ENCODE measurements at places on chromosomes 1 and 21.

DNA sequence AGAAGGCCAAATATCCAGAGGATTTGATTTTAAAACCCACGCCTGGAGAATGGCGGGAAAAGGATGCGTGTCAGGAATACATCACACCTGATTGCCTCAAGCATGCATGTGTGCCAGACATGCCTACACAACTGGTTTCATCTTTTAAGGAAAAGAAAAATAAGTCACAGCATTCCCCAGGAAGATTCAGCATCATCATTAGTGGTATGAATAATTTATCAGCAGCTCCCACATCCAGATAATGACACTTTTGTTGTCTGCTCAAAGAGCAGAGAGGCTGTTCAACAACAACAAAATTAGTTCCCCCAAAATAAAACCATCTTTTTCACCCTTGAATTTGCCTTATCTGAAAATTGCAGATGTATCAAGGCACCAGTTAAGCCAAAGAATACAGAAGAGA lies 328.6 kb upstream of the C1orf87 start:
- DNase-seq: no peak

DNA sequence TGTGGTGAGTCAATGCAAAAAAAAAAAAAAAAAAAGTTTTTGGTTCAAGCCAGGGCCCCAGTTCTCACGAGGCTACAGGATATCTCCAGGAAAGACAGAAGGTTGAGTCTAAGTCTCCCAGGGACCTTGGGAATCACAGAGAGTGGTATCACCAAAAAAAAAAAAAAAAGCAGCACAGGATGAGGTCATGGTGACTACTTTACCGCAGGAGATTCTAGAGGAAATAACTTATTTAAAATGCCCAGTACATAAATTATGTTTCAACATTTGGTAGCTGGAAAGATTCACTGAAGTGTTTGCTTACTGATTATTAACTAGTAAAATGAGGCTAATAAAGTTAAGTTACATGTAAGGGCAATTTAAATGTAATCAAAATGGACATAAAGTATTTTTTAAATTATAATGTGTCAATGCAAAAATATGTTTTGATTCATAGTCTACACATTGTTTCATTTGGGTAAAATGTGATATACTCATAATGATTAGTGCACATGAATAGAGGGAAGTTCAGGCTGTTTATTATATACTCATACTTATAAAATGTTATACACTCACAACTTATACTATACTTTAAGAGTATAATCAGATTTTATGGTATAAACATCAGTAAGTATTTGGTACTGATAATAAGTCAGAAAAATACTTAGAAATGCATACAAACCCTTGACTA lies 84.1 kb downstream of the PLPPR5 start:
- no peak for DNase-seq

DNA sequence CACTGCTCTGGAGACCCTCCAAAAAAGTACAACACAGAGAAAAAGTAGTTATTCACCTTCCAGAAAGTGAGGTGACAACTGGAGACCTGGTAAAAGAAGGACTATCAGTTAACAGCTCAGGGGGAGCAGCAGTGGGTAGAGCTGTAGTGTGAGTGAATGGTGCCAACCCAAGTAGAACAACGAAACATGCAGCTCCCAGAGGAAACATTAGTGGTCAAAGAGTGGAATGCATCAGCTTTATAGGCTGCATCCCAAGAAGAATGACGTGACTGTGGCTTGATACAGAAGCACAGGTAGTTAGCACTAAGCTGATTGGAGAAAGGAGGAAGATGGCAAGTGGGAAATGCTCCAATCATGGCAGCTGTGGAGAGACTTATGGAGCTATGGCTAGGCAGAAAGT lies 275.7 kb upstream of the CAMK1G start:
- DNase-seq: no peak

DNA sequence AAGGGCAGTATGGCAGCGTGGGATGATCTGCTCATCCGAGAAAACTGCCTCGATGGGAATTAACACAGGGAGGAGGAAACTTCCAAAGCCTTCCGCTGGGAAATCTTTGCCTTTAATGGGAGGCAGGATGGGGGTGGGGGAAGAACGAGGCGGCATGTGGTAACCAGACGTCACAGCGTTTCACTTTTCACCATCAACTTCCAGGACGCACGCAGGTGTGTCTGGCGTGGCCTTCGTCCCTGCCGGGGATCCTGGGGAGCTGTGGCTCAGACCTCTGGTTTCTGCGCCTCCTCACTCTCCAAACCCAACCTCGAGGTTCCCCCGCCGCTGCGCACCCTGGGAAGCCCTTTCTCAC lies 282 bp downstream of the RSPH1 start:
- no peak for DNase-seq

DNA sequence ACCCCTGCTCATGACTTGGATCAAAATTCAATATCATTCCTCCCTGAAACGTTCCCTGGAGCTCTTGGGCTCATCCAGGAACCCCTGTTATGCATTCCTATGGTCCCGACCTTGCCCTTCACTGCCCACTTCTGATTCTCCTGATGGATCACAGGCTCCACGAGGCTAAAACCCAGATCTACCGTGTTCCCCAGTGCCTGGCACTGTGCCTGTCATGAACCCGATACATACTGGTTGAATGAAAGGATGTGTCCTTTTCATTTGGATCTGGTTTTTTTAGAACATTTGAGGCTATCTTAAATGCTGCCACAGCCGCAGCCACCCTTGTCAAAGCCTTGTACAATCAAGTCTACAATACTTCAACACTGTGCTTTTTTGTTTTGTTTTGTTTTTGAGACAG lies 22.2 kb upstream of the OPRD1 start:
- DNase-seq: no peak

DNA sequence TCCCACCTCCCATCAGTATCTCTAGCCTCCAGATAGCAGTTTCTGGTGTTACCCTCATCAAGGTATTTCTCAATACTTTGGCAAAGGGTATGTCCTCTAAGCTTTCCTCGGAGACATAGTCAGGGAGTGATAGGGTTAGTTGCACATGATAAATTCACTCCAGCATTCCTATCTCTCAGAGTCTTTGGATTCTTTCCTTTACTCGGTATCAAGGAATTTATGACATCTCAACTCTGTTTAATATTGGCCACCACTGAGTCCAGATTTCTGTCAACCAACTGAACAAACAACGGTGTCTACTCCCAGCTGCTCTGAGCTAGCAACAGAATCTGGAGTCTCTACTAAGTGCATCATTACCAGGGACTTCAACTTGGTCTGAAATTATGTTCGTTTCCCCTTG lies 233.4 kb downstream of the TM2D1 start:
- DNase-seq: no peak

DNA sequence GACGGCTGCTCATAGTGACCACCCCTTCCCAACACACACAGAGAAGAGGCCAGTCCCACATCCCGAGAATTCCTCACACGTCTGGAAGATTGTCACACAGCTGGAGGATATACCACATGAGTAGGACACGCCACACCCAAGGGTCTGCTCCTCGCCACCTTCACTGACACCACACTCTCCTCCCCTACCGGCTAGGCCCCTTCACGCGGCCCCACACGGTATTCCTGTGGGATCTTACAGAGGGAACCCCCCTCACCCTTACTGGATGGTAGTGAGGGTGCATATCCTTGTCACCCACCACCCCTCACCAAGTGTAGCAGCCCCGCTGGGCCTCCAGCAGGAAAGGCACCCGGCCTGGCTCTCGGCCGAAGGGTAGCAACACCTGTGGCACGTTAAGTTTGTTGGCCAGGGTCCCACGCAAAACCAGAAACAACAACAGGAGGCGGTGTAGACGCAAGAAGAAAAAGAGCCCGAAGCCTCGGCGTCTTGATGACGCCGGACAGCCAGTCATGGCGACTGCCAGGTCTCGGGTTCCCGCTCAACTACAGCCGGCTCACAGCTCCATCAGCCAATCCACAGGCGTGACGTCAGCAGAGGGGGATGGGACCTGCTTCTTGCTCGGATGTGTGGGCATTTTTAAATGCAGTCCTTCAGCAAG lies at the start of gene NUP210L:
Gene NUP210L (minus strand): TSS at position 540 of the 658 bp plus-strand sequence.
- no peak for DNase-seq

GRCh38 chr1:167339405-167339804 lies 118.7 kb downstream of the POU2F1 start:
- DNase-seq: no peak

- DNase-seq: no peak
These were observed 52.6 kb downstream of the S100B start for GRCh38 chr21:46552274-46552673.

DNA sequence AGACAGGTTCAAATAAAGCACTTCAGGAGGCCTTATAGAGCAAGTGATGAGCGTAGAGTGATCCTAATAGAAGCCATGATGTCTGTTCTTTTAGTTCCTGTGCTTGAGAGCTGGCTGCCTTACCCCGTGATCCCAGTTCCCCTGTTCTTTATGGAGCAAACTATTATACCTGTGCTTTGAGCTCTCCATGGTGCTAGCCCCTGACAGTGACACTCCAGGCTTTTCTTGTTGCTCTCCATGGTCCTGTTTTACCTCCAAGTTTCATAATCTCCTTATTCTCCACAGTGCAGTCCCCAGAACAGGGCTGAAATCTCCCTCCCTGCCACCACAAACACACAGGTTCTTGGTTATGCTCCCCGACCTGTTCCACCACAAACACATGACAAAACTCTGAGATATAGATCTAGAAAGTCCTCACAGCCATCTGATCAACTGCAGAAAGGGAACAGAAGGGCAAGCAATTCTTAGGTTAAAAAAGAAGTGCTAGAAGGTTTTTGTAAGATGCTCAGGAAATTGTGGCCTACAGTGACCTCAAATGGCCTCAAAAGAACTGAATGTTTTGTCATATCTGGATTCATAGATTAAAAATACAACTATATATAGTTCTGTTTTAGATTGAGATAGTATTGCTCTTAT lies 6.0 kb downstream of the CADM3 start:
- no peak for DNase-seq

DNA sequence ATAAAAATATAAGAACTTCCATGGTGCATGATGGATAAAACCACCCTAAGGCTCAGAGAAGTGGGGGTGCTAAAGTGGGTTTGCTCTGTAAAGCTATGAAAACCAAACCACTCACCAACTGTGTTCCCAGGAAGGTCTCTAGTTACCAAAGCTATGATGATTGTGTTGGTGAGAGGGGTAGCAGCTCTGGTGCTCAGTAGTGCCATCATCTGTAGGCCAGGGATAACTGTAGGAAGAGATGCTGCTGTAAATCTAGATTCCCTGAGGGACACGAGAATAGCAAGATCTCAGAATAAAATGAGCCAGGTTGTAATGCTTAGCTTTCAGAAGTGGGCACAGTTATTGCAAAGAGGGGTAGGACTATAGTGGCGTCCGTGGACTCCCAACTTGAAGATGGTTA lies 124.5 kb downstream of the GREM2 start:
- no peak for DNase-seq

DNA sequence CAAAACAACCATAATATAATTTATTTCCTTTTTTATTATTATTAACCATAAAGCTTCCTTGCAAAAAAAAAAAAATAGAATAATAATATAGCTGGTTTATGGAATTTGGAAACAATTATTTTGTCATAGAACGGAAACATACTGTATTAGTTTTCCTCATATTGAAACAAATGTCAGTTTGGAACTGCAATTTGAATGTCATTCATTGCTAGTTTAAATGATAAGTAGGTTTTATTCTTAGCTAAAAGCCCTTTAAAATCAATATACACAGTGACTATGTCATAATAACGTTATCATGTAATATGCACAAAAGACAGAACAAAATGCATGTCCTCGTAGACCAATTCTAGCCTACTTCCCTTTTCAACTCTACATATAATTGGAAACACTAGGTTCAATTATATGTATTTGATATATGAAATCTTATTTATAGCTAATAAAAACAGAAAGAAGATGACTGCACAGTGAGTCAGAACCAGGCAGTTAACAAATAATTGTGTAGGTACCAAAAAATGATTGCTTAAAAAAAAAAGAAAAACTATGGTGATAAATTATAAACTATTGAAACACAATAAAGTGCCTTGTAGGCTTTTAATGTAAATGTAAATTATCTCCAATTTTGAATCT lies 85.2 kb upstream of the EXO1 start:
- no peak for DNase-seq

- DNase-seq: no peak
These were observed 10.6 kb downstream of the ACTL8 start for GRCh38 chr1:17765444-17766411.

DNA sequence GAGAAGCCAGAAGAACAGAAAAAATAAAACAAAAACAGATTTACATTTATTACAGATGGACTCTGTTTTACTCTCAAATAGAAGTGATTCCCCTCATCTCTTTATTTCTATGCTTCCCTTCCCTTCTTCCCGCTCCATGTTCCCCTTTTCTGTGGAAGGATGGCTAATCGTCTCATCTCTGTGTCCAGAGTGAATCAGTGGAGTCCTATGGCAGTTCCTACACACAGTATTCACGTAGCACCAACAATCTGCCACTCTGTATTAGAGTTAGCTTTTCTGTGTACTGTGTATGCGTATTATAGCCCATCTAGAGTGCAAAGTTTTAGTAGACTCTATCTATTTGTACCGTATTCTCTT lies 6.8 kb upstream of the ERO1B start:
- DNase-seq: no peak

All from activated CD8-positive, alpha-beta memory T cell treated with anti-CD3 and anti-CD28 coated beads for 1 hour (primary cell).